Right ventricle myocardium inferior (tissue), 1 donor: ENCODE measurements at places on chromosomes 4 and X.

- DNase-seq = peak; percentile 70
These were observed 33.0 kb upstream of the TMEM131L start for GRCh38 chr4:153432965-153433753.

GRCh38 chrX:24542756-24543155, 77.7 kb downstream of the PDK3 start:
- DNase-seq = no peak

GRCh38 chr4:110967936-110968335, 345.1 kb upstream of the PITX2 start:
- no peak for DNase-seq

DNA sequence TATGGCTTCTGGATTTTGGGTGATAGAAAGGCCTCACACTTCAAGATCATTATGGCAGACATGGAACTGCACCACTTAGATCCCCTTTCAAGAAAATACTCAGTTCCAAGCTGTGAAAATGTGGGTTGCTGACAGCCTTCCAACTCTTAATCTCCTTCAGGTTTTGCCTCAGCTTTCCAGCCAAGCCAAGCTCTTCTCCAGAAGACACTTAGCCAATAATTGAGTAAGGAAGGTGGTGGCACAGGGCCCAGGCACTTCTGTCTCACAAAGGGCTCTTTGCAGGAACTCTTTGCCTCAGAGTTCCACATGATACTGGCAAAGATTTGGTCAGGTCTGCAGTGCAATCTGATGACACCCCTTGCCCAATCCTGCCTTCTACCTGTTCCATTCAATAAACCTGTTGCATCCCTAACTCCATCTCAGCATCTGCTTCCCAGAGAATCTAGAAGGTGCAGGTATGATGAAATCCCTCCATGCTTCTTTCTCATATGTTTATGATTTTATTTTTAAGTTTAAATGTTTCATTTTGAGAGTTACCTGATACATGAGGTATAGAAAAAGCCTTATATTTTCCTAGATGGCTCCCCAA, 30.6 kb downstream of the ANXA5 start:
- DNase-seq = peak; percentile 72

- DNase-seq = no peak
These were observed 158.8 kb upstream of the AADAT start for GRCh38 chr4:170248576-170248975.

- no peak for DNase-seq
These were observed 70.6 kb downstream of the TAPT1 start for GRCh38 chr4:16155528-16156169.

- no peak for DNase-seq
These were observed 30.7 kb upstream of the KIAA0232 start for GRCh38 chr4:6751611-6752485.

GRCh38 chr4:176319151-176319703, 539 bp upstream of the SPCS3 start:
- DNase-seq = no peak

DNA sequence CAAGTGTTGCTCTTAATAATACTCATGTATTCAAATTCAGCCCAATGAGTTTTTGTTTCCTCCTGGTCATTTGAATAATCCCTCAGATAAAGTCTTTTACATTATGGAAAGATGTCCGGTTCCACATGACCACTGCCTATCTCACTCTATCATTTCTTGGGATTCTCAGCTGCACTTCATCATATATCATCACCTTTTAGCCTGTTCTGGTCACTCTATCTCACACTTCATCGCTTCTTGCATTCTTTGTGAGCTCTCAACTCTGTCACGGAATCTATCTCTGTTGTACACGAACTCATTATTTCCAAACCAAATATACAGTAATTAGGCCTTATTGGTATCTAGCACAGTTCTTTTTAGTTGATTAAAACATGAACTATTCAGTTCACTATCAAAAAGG, 126.9 kb upstream of the HAND2 start:
- no peak for DNase-seq

- no peak for DNase-seq
These were observed 117.7 kb downstream of the RELL1 start for GRCh38 chr4:37568489-37568888.

DNA sequence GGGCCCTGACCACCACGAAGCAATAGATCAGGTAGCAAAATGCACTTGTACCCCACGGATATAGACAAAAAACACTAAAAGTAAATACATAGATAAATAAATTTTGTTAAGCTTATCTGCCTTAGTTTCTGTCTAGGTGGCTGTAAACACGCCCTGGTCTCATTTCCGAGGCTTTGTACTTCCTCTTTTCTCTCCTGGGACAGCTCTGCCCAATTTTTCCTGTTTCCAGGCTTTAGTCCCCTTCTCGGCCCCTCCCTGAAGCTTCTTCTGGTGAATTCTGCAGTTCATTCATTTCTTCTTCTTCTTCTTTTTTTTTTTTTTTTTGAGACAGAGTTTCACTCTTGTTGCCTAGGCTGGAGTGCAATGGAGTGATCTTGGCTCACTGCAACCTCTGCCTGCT, 73.4 kb upstream of the STOX2 start:
- DNase-seq = no peak

DNA sequence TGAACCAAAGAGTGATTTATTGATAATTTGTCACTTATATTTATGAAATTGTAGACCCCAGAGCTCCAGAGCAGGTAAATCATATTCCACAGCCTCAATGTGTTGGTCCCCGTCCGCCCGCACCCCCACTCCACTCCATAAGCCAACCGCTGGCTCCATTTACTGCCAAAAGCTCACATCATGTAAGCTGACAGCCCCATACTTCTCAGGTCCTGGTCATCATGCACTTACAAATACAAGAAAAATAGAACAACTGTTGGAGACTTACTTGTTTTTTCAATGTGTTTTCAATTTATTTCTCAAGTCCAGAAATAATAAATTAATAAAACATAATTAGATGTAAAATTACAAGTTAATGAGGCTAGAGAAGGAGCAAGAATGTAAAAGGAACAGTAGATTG, 235.7 kb upstream of the HAND2 start:
- no peak for DNase-seq

DNA sequence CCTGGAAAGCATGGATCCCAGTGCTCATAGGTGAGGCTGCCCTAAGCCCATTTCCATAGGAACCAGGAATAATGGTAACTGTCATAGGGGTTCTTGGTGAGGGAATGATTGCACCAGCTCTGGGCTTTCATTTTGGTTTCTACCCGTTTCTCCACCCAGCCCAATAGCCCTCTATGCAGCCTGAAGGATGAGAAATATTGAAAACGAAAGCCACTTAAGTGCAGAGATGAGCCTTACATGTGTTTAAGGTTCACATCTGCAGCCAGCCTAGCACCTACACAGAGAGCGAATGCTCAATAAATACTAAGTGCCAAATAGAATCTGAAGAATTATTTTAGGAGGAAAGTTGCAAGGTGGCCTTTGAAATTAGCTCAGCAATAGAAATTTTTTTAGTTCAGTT, 60.4 kb downstream of the MCF2 start:
- no peak for DNase-seq

DNA sequence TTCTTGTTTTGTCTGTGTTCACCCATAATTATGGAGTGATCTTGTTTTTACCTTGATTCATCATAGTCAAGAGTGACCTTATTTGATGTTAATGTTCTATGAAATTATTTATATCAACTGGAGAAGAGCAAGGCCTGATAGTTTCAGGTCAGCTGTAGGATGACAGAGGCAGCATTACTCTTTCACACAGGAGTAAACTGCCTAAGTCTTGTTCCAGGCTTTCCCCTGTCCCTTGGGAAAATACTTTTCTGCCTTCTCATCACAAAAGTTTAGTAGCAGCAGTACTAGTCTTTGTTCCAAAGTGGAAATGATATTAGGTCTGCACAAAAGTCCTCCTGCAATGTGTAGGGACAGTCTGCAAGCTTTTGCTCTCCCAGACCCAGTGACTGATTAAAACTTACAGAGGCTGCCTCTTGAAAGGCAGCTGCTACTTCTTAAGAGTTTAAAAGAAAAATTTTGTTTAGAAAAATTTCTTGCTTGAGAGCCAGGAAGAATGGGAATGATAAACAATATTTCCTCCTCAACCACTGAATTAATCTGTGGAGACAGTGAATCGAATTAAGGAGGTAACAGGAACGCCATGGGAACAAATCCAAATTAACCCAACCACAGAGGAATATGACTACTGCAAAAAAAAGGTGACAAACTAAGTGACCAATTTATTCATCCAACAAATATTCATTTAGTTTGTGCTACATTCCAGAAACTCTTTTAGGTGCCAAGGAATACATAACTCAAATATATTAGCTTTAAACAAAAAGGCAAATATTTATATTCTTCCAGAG, 991.4 kb upstream of the PABPC4L start:
- no peak for DNase-seq

DNA sequence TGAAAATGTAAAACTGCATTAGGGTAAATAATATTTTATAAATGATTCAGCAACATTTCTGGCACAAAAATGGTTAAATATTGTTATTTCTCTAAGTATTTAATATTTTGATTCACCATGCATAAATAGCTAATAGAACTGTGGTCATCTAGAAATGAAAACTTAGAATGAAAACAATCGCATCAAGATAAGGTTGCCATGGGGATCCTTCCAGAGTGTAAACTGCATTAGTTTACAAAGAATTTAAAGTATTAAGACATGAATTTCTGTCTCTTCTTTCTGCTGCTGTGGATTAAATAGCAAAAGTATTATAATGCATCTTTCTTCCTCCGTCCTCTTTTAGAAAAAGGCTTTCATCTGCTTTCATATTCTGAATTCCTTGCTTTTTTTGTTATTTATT, 1064.6 kb upstream of the SLIT2 start:
- DNase-seq = no peak

- DNase-seq = no peak
These were observed 11.8 kb upstream of the RTL5 start for GRCh38 chrX:72143609-72143907.

GRCh38 chr4:18234108-18234507, 212.6 kb upstream of the LCORL start:
- DNase-seq = no peak

DNA sequence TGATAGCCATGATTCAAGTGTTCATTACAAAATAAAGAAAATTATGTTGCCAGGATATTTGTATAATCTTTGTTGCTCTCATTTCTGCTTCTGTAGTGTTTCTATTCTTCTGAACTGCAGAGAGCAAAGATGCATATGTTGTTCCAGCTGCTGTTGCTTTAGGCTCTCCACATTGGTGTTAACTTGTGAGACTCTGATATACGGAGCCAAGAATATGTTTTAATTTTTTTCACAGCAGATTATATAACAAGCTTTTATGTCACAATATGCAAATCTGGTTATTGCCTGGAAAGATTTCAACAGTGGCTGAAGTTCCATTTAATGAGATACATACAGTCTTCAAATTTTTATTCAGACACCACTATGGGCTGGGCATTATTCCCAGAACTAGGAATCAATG, 655.0 kb downstream of the GRXCR1 start:
- no peak for DNase-seq

- no peak for DNase-seq
These were observed 168.2 kb downstream of the ZNF518B start for GRCh38 chr4:10288830-10289537.

GRCh38 chr4:168304744-168305459, 13.7 kb downstream of the DDX60 start:
- DNase-seq = no peak

GRCh38 chr4:67558493-67558892, at the start of gene STAP1:
Gene STAP1, plus strand, starts transcription at chr4:67558727. Its CDS starts 83 bp downstream, at chr4:67558810.
- no peak for DNase-seq

GRCh38 chr4:103364083-103364482, 165.9 kb upstream of the CENPE start:
- DNase-seq = no peak

DNA sequence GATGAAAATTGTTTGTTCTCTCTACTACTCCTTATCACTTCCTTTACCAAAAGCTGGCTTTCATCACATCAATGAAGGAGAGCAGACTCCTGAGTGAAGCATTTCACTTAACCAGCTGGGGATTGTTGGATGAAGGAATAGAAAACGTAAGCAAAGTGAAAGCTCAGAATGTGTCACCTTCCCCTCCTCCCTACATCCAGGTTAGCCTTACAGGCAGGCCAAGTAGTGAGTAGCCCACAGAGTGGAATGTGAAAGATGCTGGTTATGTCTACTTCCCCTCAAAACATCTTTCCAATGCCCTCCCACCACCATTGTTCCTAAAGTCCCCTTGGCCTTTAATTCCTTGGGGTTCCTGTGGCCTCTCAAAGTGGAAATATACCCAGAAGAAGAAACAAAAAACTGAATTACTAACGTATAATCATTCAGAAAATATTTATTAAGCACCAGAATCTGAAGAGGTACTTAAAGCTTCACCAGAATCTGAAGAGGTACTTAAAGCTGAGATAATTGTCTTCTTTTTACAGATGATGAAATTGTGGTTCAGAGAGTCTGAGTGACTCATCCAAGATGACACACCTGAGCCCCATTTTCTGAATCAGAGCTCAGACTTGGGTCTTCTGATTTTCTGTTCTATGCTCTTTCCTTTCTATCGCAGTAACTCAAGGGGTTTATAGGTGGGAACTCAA, 6.5 kb downstream of the P2RY4 start:
- DNase-seq = no peak

- no peak for DNase-seq
These were observed 118.7 kb downstream of the BEND2 start for GRCh38 chrX:18102006-18102405.

GRCh38 chrX:45743081-45743533, 542.4 kb upstream of the DIPK2B start:
- DNase-seq = no peak

DNA sequence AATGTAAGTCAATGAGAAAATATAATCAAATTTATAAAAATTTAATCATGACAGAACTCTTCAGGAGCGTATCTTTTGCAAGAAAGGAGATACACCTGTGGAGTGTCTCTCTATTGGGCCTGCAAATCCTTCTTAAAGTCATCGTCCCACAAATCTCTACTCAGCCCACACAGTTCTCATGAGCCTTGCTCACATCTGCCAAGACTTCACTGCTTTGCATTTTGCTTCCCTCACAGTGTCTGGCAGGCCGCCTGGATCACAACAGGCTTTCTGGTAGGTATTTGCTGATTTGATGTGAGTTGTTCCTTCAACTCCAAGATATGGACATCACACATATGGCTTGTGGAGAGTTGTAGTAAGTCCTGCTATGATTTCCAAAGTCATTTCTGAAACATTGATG, 183.1 kb upstream of the ARX start:
- DNase-seq = no peak

DNA sequence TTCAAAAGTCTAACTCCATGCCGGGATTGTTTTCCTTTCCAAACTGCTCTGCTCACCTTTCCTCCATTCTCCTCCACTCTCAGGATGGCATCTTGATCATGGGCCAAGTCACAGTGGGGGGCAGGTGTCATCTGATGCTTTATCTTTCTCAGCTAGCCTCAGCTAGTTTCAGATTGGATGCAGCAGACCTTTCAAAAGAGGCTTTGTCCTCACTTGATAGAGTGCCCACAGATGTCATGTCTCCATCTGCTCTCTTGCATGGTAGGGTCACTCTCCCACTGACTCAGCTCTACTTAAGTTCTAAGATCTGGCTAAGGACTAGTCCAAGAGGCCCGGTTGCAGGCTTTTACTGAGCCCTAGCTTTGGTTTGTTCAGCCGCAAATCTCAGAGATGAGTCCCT, 341.8 kb upstream of the GALNT7 start:
- DNase-seq = no peak
